ENCODE measurements at places on chromosomes 5 and 9.
A peak's percentile ranks its signal among the peaks of the same experiment; 100 is the strongest.

DNA sequence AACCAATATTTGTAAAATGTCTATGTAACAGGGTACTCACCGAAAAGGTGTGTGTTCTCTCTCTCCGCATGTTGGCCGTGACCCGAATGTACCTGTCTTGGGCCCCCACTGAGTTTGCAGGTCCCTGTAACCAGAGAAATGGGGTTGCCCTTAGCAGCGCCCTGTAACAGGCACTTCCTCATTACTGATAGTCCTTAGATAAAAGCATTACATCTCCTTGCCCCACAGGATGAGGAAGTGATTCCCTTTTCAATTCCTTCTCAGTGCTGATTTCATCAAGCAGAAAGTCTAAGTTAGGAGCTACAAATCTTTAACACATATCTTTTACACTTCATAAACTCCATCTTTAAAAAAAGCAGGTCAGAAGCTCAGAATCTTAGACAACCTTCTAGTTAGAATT lies 15.2 kb upstream of the HMHB1 start:
- DNase-seq: no peak

- no peak for DNase-seq
Observed at GRCh38 chr9:14352503-14352902, 38.6 kb upstream of the NFIB start.

DNA sequence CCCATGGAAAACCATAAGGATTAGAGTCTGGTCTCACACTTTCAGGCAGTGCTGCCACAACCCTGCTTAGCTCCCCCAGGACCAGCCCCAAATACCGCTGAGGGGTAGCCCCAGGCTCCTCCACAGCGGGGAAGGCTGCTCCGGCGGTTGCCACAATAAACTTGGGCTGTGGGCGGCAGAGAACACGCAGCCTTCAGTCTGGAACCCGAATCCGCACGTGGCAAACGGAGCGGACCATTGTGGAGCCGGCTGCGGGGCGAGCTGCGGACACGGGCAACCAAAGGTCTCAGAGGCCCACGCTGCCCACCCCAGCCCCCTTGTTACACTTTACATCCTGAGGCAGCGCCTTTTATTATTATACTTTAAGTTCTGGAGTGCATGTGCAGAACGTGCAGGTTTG lies 37.3 kb upstream of the C9orf72 start:
- DNase-seq: no peak

- no peak for DNase-seq
Observed at GRCh38 chr5:65672796-65673195, 48.0 kb downstream of the SHLD3 start.

DNA sequence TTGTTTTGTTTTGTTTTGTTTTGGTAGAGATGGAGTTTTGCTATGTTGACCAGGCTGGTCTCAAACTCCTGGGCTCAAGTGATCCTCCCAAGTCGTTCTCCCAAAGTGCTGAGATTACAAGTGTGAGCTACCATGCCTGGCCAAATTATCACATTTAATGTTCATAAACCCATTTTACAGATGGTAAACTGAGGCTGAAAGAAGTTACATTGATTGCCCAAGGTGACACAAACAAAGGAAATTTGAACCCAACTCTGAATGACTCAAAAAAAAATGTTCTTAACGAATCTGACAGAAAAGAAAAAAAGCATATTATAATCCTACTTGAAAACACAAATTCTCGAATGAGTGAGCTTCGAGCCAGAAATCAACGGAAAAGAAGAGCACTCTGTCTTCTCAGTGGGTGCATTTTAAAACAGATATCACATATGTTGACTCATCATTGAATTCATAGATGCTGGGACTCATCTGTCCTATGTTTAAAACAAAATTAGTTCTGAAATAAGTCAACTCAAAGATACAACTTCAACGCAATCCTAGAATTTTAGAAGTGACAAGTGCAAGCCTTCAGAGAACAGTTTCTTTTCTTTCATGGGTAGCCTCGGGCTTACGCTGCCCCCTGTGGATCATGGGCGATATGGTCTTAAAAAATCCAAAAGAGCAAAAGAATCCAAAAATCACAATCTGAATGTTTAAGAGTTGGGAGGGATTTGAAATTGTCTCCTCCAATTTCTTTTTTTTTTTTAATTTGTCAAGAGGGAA lies 28.4 kb downstream of the TIMD4 start:
- DNase-seq: no peak

DNA sequence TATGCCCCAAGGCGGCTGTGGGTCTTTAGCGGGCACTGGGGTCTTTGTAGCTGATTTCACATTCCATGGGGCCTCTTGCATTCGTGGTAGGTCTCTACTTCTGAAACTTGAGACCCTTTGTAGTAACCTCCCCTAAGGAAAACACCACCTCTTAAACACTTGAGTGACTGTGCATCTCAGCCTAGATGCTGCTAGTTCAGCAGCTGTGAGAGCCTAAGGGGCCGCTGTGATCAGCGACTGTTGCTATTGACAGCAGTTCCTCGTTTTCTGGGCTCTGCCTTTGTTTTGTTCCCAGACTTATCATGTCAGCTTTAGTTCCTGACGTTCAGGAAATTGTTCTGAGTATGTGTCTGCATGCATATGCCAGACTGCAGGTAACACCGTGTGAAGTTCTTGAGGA lies 171.2 kb downstream of the HSPA4 start:
- DNase-seq: no peak

DNA sequence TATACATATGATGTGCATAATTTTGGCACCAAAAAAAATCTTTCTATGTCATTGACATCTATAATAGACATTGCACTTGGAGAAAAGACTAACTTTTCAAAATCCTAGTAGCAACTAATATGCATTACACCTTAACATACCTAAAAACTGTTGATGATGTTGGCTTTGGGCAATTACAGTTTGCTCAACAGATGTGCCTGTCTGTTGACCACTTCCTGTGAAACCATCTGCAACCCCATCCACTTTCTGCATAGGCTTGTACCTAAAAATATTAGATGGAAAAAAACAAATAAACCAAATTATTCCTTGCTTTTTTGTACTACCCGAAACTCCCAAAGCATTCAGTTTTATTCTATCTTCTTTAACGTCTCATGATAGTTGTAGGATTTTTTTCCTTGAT lies 248.6 kb downstream of the RFX3 start:
- no peak for DNase-seq

GRCh38 chr5:173662581-173663351 lies 46.3 kb upstream of the BOD1 start:
- DNase-seq: no peak

GRCh38 chr5:142324871-142325724 lies at the start of gene SPRY4:
Gene SPRY4, minus strand, starts transcription at chr5:142325021. Its CDS starts 9,913 bp downstream, at chr5:142315108.
- peak; percentile 88 for DNase-seq

All from body of pancreas (tissue), 4 donors.